ENCODE measurements at places on chromosomes 7 and 10. TPM values are rescaled to one million over a fixed set of nuclear protein-coding genes. Genes with fewer than 3 reads are reported as not detected.

The MINDY4 gene
- total RNA-seq, result 1.3 TPM

The CRYGN gene
- total RNA-seq, result not detected

DNA sequence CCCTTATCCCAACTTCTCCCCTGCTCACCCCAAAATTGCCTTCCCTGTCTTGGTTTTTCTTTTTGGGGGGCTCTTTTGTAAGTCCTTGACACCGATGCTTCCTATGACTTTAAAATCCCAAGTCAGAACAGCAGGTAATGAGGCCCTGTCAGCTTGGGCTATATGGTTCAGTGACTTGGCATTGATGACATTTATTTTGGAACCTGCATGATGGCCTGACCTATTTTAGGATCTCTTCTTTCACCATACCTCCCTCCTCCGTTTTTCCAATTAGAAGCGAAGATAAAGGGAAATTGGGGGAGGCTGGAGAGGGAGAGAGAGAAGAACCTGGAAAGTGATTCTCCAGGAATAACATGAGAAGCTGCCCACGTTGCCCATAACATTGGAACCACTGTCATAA is 424.9 kb upstream of the AUTS2 start:
- DNase-seq, result no peak

DNA sequence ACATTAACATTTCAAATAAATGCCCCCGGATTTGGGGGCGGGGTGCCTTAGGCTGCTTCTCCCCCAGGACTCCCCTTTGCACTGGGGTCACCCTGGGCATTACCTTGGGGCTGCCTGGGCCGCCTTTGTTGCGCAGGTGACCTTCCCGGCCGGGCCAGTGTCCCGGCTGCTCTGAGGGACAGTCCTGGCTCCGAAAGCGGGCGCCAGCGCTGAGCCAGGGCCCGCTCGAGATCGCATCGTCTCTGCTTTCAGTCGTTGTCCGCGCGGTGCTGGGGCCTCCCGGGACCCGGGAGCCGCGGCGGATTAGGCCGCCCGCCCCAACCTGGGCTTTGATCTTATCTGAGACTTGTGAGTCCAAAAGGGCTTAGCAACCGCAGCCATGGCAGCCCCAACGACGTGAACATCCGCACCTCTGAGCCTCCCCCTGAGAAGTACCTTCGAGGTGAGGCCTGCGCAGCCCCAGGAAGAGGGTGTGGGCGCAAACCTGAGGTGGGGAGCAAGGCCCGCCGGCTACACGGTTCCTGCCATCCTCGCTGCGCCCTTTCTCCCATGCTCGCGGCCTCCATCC is 14.8 kb upstream of the WAPL start:
- DNase-seq, result peak; percentile 68

GRCh38 chr7:88309819-88310218 is 3.1 kb upstream of the STEAP4 start:
- no peak for DNase-seq

DNA sequence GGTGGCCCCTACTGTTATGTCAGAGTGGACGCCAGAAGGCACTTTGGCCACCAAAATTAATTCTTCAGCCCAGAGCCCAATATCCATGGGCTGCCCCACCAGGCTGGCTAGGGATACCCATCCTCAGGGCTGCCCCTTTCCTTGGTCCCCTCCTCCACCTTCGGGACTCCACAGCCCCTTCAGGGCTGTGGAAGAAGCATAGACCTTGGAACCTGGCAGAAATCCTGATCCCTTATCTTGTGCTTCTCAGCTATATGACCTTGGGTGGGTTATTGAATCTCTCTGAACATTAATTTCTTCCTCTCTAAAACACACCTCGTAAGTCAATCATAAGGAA is 499 bp upstream of the TMUB1 start:
- DNase-seq, result no peak
